ENCODE measurements at places on chromosomes 2 and 18.
A peak's percentile ranks its signal among the peaks of the same experiment; 100 is the strongest.

GRCh38 chr2:240991378-240992263 lies 6.8 kb upstream of the SNED1 start:
- DNase-seq = no peak

DNA sequence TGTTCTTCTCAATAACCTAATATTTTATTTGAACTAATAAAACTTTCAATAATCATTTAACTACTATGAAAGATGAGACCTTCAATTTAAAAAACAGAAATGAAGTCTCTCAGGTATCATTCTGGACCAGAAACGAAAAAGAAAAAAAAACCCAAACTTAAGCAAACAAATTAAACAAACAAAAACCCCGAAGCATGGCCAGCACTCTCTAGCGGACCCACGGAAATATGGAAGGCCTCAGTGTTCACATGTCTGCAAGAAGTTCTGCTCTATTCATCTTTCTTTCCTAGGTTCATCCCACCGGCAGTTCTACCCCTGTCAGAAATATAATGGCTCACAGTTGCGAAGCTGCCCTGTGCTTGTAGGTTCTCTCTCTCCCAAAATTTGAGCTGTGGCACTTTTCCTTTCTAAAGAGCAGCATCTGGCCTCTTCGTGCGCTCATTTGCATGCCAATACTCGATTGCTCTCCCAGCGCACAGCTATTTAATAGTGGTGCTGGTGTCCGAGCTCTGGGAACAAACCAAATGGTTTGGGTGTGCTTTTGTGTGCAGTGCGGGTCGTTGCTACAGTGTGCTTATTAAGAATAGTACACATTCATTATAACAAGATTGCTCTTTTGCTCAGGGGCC lies 129.0 kb upstream of the ZEB2 start:
- DNase-seq = no peak

DNA sequence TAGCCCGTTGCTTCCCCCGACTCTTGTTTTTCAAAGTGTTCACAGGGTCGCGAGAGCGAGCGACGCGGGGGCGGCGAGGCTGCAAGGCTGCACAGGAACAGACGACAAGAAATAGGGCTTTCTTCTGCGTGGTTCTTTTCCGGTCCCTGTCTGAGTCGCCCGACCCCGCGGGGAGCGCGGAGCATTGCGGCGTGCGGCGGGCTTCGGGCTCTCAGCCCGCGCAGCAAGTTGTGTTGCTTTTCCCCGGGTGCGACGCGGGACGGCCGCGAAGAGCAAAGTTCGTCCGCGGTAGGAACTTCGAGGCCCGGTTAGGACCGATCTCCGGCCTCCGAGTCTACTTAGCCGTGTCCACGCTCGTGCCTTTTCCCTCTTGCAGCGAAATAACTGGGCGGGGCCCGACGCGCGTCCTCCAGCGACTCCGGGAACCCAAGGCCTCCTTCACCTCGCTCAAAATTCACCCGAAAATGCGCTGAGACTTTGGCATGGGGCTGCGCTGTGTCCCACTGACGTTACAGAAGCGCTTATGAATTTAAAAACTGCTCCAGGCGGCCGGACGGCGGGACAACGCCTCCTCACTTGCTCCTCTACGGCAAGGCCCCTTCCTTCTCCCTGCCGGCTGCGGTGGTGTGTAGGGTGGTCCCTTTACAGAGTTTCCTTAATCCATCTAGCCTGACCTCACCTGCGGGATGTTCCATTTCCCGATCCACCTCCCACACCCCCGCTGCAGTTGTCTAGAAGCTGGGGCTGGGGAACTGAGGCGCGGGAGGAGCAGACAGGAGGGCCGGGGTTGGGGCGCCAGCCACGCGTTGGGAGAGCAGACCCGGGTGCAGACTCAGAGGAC lies 1.5 kb upstream of the BCL2L11 start:
- peak; percentile 30 for DNase-seq

DNA sequence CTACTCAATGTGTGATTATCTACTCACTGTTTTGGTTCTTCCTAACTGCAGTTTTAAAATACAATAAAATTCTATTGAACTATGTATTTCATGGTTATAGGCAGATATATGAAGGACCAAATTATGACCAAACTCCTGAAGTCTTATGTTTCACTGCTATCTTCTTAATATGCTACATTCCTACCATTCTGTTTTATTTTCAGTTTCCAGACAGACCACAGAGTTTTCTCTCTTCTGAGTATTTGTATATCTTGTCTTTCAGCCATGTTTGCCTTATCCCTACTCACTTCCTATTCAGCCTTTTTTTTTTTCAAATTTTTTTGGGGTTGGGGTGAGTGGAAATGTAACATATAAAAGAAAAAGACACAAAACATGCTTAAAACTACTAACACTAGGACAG lies 6.3 kb downstream of the RFTN2 start:
- no peak for DNase-seq

Data from GM20000 (cell line).